ENCODE measurements at places on chromosomes 5 and 9.

DNA sequence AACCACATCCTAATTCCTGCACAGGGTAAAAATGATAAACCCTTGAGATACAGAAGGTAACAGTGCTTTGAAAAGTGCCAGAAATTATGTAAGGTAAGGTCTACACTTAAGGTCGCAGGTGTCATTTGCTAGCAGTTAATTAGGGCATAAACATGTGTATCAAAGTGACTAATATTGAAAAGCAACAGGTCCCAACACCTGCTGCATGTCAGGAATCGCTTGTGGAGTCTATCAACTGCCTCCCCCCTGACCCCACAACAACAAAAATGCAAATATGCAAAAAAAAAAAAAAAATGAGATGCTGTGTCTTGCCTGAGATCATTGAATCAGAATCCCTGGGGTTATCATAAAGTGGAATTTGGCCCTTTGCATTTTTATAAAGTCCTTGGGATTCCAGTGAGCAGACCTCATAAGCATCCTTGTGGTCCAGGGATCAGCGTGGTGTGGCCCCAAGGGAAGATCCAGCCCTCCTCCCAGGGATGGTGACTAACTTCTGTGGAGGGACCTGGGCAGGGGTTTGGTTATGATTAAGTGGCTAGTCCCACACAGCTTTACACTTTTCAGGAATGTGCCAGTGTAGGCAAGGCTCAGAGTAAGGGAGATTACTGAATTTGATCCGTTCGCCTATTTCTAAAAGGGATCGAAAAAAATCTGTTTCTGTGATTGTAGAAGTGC is 92.5 kb upstream of the TNFSF8 start:
- DNase-seq = no peak

DNA sequence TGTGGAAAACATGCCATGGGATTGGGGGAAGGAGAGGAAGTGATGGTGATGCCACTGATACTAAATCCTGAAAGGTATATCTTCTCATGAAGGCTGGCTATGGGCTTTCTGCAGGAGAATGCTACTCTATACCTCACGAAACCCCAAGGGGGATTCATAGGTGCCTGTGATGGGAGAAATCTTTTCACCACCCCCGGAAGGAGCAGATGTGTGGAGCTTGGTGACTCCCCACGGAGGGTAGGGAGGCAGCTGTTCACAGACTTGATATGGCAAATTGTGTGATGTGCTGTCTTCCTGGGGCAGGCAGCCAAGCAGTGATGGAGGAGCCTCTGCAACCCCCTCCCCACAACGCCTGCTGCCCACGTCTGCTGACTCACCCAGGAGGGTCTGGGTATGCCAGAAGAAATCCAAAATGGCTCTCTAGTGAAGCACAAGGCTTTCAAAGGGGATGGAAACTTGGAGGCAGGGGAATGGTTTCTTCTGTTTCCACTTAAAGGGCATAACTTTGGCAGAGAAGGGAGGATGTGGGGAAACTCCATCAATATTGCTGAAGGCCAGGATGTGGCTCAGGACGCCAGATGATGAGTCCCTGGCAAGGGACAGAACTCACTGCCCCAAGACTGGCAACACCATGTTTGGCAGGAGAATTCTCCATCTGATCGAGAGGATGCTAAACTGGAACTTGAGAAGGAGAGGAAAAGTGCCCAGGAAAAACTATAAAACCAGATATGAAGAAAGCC is 188.3 kb downstream of the GABBR2 start:
- DNase-seq = no peak

DNA sequence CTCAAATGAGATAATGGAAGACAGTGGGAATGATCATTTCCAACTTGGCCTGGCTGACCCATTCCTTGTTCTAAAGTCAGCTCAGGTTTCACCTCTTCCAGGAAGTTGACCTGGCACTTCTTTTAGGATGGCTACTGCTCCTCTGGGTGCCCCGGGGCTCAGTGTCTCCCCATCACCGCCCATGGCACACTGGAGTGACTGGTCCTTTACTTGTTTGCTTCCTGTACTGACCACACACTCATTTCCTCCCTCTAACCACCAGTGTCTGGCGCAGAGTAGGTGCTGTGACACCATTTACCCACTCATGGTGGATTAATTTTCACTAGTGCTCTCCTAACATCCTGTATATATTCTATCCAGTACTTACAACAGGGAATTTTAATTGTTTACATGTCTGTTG is 183.5 kb downstream of the CDK5RAP2 start:
- no peak for DNase-seq

DNA sequence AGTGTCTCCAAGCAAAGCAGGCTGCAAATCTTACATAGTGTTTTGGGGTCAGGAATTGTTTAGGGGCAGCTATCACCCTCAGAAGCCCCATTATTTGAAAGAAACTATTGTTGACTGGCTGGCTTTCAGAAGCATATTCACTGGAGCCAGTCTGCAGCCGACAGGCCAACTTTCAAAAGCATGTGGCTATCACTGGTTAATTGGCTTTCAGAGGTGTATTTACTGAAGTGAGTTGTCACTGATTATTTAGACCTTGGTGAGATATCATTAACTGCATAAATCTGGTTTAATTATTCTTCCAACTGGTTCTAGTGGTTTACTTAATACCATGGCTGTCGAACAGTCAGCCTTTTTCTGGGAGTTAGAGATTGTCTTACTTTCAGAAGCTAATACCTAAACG is 247.0 kb downstream of the CWC27 start:
- no peak for DNase-seq

DNA sequence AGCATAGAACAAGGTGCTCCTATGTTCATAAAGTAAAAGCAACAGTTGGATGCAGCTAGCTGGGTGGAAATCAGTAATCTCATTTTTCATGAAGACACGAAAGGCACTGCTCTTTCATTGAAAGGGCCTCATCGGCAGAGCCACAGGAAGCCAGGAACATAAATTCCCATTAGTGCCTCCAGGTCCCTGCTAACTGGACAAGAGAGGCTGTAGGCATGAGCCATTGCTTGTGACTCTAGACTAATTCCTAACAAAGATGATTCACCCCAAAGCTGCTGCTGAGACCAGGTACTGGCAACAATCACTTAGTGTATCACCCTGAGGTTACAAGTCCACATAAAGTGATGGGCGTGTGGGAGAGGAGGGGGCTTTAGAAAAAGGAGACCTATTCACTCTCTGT is 141.8 kb downstream of the BRINP1 start:
- DNase-seq = no peak

DNA sequence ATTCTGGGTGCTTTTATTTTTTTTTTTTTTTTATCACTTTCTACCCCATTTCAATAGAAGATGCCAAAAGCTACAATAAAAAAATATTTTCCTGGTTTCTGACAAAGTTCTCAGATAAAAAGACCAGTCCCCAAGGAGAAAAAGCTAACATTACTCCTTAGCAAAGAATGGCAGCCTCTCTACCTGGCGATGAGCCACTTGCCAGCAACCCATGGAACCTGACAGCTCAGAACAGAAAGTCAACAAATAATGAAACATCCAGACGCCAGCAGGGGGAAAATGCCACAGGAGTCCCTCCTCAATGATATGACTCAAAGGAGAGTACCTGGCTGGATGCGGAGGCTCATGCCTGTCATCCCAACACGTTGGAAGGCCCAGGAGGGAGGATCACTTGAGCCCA is 123.2 kb downstream of the MYO10 start:
- DNase-seq = no peak

DNA sequence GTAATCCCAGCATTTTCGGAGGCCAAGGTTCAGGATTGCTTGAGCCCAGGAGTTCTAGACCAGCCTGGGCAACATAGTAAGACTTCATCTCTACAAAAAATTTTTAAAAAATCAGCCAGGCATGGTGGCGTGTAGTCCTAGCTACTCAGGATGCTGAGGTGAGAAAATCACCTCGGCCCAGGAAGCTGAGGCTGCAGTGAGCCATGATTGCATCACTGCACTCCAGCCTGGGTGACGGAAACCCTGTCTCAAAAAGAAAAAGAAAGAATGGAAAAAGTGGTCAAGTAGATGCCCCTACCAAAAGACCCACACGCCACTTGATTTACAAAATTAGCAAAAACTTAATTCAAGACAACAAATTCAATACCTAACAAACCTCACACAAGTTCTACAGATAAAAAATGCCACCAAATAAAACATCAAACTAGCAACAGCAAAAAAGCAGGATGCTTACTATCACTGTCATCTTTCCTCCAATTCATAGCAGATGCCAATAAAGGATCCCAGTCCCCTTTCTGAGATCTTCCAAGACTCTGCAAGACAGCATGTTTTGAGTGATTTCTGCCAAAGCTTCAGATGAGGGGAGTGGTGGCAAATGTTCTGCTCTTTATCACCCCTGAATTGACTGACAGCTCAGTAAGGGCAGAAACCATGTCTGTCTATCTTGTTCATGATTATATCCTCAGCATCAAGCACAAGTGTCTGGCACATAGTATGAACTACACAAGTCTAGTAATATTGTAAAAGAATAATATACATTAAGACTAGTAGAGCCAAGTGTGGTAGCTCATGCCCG is 34.2 kb upstream of the TESK1 start:
- DNase-seq = no peak
